Panc1 (cell line): ENCODE measurements at places on chromosomes 13 and 19.
A peak's percentile ranks its signal among the peaks of the same experiment; 100 is the strongest.

- DNase-seq = no peak
Observed at GRCh38 chr19:38360839-38361631, 13.3 kb upstream of the PSMD8 start.

- DNase-seq = no peak
Observed at GRCh38 chr13:24133021-24133795, 27.3 kb upstream of the SPATA13 start.

- DNase-seq = no peak
Observed at GRCh38 chr19:30441011-30441410, 68.8 kb downstream of the ZNF536 start.

- no peak for DNase-seq
Observed at GRCh38 chr13:106701771-106702341, 133.9 kb upstream of the ARGLU1 start.

DNA sequence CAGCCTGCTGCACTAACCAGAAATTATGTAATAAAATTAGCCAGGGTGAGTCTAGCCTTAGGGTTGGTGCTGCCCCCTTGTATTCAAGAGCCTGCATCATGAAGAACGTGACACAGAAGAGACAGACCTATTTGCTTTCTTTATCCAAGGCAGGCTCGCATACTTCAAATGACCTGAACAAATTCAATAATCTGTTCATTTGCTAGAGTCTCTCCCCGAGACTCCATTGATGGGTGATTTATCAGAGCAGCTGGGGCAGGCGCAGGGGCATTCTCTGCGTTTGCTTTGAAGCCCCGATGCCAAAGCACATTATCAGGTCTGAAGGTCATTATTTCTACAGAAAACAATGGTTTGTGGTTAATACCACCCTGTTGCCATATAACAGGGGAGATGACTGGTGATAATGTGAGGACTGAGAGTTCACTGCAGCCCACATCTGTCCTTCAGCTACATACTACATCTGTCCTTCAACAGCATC is 520.3 kb downstream of the DIAPH3 start:
- DNase-seq = no peak

DNA sequence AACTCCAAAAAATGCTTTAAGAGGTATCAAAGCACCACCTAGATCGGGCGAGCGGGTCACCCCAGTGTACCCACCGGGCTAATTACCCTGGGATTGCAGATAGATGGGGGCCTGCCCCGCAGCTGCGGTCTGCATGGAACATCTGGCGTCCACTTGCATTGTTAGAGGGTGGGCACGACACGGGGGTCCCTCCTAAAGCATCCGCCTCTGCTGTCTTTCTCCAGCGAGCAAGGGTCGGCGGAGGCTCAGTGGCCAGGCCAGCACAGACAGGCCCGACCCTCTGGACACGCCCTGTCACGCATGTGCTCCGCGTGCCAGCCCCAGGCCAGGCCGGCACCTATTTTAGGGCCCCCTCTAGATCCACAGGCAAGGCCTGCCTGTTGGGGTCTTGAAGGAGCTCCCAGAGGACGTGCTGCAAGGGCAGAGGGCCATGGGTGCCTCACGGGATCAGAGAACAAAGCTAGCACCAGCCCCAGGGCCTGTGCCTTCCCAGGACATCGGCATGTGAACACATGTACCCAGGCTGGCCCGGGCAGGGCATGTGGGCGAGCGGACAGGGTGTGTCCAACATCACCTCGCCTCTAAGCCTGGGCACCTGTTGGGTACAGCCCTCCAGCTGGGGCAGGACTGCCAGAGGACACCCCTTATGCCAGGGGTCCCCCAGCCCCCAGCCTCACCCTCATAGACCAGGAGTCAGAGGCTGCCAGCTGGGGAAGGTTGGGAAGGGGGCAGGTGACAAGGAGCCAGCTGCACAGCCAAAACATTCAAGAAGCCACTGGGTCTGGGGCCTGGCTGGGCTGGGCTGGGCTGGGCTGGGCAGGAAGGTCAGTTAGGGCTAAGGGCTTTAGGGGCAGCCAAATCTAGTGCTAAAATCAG is 35.6 kb upstream of the NANOS3 start:
- no peak for DNase-seq

DNA sequence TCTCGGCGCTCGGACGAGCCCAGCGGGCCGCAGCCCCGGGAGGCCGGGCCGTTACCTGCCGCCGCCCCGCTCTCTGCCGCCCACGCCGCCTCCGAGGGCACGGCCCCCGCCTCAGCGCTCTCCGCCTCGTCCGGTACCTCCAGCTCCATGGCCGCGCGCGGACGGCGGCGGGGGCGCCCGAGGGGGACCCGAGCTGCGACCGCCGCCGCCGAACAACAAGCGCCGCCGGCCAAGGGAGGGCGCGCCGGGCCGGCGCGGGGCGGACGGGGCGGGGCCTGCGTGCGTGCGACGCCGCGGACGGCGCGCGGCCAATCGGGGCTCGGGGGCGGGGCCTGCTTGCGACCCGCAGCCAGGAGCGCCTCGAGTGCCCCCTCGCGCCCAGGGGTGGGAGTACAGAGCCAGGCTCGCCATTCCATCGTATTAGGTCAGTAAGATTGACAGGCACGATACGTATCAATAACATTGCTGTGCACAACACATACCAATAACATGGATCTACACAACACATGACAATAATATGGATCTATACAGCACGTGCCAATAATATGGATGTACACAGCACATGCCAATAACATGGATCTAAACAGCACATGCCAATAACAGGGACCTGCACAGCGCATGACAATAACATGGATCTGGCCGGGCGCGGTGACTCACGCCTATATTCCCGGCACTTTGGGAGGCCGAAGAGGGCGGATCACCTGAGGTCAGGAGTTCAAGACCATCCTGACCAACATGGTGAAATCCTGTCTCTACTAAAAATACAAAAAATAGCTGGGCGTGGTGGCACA is at the start of gene PIP5K1C:
Gene PIP5K1C, minus strand, starts transcription at position 227 of the 791 bp plus-strand sequence. Its CDS starts 78 bp downstream, at position 149.
- DNase-seq = peak; percentile 61

- DNase-seq = no peak
Observed at GRCh38 chr19:44845286-44845611, 848 bp upstream of the NECTIN2 start.

- DNase-seq = no peak
Observed at GRCh38 chr13:80177327-80177726, 163.6 kb downstream of the SPRY2 start.

DNA sequence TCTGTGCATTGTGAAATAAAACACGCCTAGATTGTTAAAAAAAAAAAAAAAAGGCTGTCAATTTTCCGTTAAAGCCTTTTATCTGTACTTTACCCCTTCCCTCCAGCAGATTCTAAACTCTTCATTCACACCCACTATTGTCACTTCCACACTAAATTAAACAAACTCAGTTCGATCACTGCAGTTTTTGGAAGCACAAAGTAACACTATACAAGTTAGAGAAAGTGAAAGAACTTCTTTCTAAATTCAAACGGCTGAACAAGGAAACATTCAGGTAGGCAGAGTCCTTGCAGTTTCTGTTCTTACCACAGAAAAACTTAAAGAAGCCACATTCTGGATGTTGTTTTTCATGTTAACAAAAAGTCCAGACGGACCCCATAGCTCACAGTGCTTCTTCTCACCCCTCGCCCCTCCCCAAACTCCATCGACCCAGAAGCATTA is 27.5 kb upstream of the UBE2L5 start:
- no peak for DNase-seq

DNA sequence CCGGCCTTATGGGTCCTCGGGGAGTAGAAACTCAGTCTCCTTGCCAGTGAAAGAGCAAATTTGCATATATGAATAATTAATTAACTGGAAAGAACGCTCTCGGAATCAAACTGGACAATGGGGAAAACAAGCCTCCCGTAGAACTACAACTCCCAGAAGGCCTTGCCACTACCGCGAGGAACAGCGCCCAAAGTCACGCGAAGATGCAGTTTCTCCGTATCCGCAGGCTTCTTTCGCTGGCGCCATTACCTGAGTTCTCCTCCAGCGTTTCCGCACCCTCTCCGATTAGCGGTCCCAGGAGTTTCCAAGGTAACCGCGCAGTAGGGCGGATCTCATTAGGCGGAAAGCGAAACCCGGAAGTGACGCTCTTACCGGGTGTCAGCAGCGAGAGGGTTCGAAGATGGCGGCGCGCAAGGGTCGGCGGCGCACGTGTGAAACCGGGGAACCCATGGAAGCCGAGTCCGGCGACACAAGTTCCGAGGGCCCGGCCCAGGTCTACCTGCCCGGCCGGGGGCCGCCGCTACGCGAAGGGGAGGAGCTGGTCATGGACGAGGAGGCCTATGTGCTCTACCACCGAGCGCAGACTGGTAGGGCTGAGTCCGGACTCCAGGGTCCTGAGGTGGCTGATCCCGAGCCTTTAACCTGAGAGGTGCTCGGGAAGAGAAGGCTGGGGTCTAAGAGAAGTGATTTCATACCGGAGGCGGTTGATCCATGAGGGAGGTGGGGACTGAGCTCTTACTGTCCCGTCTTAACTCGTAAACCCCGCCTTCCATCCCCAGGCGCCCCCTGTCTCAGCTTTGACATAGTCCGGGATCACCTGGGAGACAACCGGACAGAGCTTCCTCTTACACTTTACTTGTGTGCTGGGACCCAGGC is at the start of gene GRWD1:
Gene GRWD1, plus strand, starts transcription at position 378 of the 876 bp plus-strand sequence. Its CDS starts 23 bp downstream, at position 401.
- peak; percentile 86 for DNase-seq

DNA sequence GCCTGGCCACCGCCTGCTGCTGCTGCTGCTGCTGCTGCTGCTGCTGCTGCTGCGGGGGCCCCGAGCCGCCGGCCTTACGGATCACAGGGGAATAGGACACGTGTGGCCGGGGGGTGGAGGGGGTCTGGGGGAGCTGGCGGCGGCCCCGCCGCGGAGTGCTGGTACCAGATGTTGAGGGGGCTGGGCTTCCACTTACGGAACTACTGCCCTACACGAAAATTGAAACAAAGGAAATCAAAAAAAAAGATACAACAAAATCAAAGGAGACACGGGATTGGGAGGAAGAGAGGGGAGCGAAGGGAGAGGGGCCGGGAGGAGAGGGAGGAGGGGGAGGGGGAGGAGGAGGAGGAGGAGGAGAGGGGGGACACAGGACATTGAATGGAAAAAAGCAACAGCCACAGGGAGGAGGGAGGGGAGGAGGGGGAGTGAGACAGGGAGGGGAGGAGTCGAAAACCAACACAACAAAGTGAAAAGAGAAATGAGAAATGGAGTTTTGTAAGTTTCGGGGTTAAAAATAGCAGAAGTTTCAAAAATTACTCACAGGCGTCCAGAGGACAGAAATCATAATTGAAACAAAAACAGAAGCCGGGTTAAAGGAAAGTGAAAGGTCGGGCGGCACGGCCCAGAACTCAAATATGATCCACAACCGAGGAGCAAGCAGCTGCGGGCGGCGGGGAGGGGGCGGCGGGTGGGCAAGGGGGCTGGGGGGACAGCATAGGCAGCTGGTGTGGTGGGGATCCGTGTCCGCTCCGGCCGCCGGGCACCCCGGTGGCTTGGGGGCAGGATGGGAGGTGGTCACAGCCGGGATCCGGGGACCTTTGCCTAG is 57.8 kb downstream of the IER2 start:
- DNase-seq = no peak

GRCh38 chr13:112849500-112849899 is 119.5 kb upstream of the MCF2L start:
- no peak for DNase-seq

GRCh38 chr13:51479199-51479523 is 26.3 kb upstream of the INTS6 start:
- no peak for DNase-seq

GRCh38 chr19:38534574-38534973 is 83.2 kb downstream of the MAP4K1 start:
- DNase-seq = no peak

GRCh38 chr13:28424541-28424940 is 70.4 kb downstream of the FLT1 start:
- DNase-seq = no peak

GRCh38 chr13:77429320-77430142 is 102.6 kb upstream of the MYCBP2 start:
- DNase-seq = no peak

GRCh38 chr13:20451397-20451796 is 74.3 kb downstream of the CRYL1 start:
- no peak for DNase-seq

DNA sequence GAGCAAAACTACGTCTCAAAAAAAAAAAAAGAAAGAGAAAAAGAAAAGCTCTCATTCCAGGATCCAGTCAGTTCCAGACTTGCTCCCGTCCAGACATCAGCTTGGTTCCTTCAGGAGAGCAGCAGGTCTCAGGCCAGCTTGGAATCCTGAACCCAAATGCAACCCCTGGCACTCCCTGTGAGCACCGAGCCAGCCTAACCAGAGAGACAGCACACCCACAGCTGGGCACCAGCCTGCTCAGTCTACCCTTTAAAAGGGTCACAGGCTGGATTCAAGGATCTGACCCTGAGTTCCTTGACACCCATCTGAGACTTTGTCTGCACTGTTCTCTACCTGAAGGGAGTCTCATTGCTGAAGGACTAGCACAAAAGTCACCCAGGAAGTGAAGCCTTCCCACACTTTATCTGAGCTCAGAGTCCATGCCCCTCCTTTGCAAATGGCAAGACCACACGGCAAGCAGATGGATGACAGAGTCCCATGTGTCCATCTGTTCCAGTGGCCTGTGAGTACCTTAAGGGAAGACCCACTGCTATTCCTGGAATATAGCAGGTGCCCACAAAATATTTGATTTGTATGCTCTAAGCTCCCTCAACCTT is 1.4 kb downstream of the PEPD start:
- DNase-seq = no peak

DNA sequence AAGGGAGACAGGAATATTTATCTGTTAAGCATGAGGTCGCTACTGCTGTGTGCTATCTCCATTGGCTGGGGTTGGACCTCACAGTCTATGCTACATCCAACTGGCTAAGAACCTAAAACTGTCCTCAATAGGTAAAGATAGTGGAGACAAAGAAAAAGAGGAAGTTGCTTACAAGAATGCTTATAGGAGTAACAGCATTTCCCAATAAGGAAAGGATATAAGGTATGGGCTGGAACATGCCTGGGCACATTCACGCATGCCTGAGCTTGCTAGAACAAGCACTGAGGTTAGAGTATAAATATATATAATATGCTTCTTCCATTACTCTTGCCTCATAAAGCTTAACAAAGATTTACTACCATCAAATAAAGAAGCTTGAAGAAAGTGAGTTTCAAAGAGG is 47.9 kb upstream of the CEACAM21 start:
- no peak for DNase-seq

DNA sequence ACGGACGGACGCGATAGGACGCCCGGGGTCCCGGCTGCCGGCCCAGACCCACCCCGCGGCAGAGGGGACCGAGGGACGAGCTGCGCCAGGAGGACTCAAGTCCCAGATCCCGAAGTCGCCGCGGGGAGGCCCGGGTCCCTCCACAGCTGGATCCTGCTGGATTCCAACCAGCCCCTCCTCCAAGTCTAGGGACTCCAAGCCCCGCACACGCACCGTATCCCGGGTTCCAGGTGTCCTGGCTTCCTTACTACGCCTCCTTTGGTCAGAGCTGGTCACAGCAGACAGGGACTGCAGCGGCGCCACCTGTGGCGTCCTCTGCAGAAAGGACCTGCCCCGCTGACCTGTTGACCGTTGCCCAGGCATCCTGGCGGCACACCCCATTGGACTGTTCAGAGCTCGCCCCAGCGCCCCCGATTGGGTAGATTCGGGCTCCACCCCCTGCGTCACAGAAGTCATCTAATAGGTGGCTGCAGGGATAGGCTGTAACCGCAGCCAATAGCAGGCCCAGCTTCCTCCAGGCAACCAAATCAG is 29.0 kb upstream of the ZNF709 start:
- DNase-seq = no peak
